ENCODE measurements at places on chromosomes 4 and X. TPM values are rescaled to one million over a fixed set of nuclear protein-coding genes. Genes with fewer than 3 reads are reported as not detected.
A peak's percentile ranks its signal among the peaks of the same experiment; 100 is the strongest.

Gene DCHS2
- 0.20 TPM for total RNA-seq

Gene KLB
- not detected for total RNA-seq

Gene GATA1
- total RNA-seq: not detected

Gene CYSLTR1
- total RNA-seq: 0.48 TPM

Gene ADD1
- 163 TPM for total RNA-seq

Gene TLR10
- total RNA-seq: 0.15 TPM

Gene THAP6
- 13.1 TPM for total RNA-seq

Gene PLS3
- 21.5 TPM for total RNA-seq

Gene F8
- 31.7 TPM for total RNA-seq

Gene HSFX3
- not detected for total RNA-seq

- no peak for DNase-seq
- H3K36me3 ChIP-seq: no peaks in the 10 kb centered on the region
- no peak overlapping the region for H3K4me3 ChIP-seq
- H3K27ac ChIP-seq: no peak overlapping the region
Observed at GRCh38 chr4:10347815-10348214, 109.4 kb downstream of the ZNF518B start.

- H3K4me1 ChIP-seq: no peaks in the 10 kb centered on the region
- no peaks in the 10 kb centered on the region for H3K36me3 ChIP-seq
- H3K27ac ChIP-seq: no peak overlapping the region
- no peaks in the 10 kb centered on the region for H3K27me3 ChIP-seq
- DNase-seq: no peak
Observed at GRCh38 chr4:175282407-175282806, 364.2 kb downstream of the ADAM29 start.

GRCh38 chr4:1549638-1550035, 134.5 kb downstream of the FAM53A start:
- no peaks in the 10 kb centered on the region for H3K4me1 ChIP-seq
- H3K36me3 ChIP-seq: no peaks in the 10 kb centered on the region
- no peak for DNase-seq
- no peaks in the 10 kb centered on the region for H3K27me3 ChIP-seq

- peak within 1 kb of the TSS; percentile 74 for H3K4me3 ChIP-seq
- H3K36me3 ChIP-seq: no peaks in the 10 kb centered on the region
- peak; percentile 75 for DNase-seq
- peaks cover 17% of the 10 kb centered on the region for H3K27me3 ChIP-seq
- H3K4me1 ChIP-seq: peaks cover 5% of the 10 kb centered on the region
- no peak within 1 kb of the TSS for H3K27ac ChIP-seq
Observed at GRCh38 chr4:74444891-74445642, at the start of gene AREG. AREG (plus strand) TSS chr4:74445136; CDS start chr4:74445346, 210 bp downstream.

- H3K4me1 ChIP-seq: no peaks in the 10 kb centered on the region
- H3K36me3 ChIP-seq: no peaks in the 10 kb centered on the region
- H3K27me3 ChIP-seq: no peaks in the 10 kb centered on the region
- no peak overlapping the region for H3K27ac ChIP-seq
Observed at GRCh38 chr4:184317234-184317918, 99.7 kb upstream of the ENPP6 start.

- H3K4me1 ChIP-seq: peaks cover 32% of the 10 kb centered on the region
- DNase-seq: no peak
- H3K27ac ChIP-seq: peak overlapping the region; percentile 72
- no peaks in the 10 kb centered on the region for H3K27me3 ChIP-seq
- no peaks in the 10 kb centered on the region for H3K36me3 ChIP-seq
- H3K4me3 ChIP-seq: no peak overlapping the region
Observed at GRCh38 chr4:118905566-118905965, 16.9 kb downstream of the SYNPO2 start.

- no peaks in the 10 kb centered on the region for H3K36me3 ChIP-seq
- H3K4me1 ChIP-seq: peaks cover 39% of the 10 kb centered on the region
- H3K27me3 ChIP-seq: no peaks in the 10 kb centered on the region
- H3K27ac ChIP-seq: peak overlapping the region; percentile 2
Observed at GRCh38 chr4:113692809-113693411, 68.6 kb downstream of the CAMK2D start.

- DNase-seq: no peak
- no peaks in the 10 kb centered on the region for H3K27me3 ChIP-seq
- no peaks in the 10 kb centered on the region for H3K4me1 ChIP-seq
- H3K27ac ChIP-seq: no peak overlapping the region
Observed at GRCh38 chr4:146132445-146132844, 43.1 kb upstream of the LSM6 start.

DNA sequence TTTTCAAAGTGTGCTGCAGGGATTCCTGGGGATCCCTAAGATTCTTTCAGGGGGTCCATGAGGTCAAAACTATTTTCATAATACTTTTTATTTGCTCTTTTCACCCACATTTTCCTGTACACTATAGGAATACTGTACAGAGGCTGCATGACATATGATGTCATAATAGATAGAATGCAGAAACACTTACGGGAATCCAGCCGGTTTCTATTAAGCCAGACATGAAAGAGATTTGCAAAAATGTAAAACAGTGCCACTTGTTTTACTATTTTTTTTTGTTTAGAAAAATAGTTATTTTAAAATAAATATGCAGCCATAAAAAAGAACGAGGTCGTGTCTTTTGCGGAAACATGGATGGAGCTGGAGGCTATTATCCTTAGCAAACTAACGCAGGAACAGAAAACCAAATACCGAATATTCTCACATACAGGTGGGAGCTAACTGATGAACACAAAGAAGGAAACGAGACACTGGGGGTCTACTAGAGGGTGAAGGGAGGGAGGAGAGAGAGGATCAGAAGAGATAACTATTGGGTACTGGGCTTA, 5.0 kb downstream of the ZFX start:
- DNase-seq: no peak
- peaks cover 69% of the 10 kb centered on the region for H3K4me1 ChIP-seq
- H3K36me3 ChIP-seq: no peaks in the 10 kb centered on the region
- peak overlapping the region; percentile 12 for H3K27ac ChIP-seq
- H3K27me3 ChIP-seq: no peaks in the 10 kb centered on the region
- H3K4me3 ChIP-seq: no peak overlapping the region

DNA sequence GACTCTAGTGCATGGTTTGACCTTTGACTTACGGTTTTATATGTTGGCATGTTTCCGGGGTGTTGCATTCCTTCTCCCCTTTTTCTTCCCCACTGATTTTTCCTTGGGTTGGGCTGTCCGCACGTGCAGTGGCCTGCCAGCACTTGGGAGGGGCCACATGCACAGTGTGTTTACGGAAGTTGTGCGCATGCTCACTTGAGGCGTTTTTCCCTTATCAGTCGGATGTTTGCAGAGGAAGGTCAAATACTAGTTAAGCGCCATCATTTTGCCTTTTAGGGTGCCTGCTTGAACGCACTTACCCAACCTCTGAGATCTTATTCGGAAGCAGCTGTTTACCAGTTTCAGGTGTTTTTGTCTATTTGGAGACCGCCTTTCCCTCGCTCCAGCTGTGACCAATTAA, 653.9 kb upstream of the AADAT start:
- no peaks in the 10 kb centered on the region for H3K36me3 ChIP-seq
- no peak overlapping the region for H3K4me3 ChIP-seq
- H3K27ac ChIP-seq: no peak overlapping the region
- DNase-seq: no peak
- H3K27me3 ChIP-seq: no peaks in the 10 kb centered on the region

- peak; percentile 93 for DNase-seq
- H3K27me3 ChIP-seq: no peaks in the 10 kb centered on the region
- H3K4me1 ChIP-seq: peaks cover 10% of the 10 kb centered on the region
- no peaks in the 10 kb centered on the region for H3K36me3 ChIP-seq
Observed at GRCh38 chr4:76251441-76252270, at the start of gene FAM47E. FAM47E (plus strand) TSS chr4:76251721; CDS start chr4:76251747, 26 bp downstream.

DNA sequence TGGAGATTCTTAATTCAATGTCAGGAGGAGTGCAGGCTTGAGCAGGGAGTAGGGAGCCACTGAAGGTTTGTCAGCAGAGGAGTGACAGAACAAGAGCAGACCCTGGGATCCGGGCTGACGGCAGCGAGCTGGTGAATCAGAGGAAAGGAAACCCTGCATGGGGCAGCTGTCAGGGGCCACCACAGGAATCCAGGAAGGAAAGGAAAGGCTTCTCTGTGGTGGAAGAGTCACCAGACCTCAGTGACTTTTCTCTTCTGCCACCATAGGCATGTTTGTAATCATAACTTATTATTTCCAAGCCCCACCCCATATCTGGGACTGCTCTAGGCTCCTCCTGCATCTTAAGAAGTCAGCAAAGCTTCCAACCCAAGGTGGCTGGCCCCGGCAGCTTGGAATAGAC, 150.9 kb downstream of the BCOR start:
- H3K4me3 ChIP-seq: no peak overlapping the region
- H3K27me3 ChIP-seq: no peaks in the 10 kb centered on the region
- no peaks in the 10 kb centered on the region for H3K4me1 ChIP-seq

DNA sequence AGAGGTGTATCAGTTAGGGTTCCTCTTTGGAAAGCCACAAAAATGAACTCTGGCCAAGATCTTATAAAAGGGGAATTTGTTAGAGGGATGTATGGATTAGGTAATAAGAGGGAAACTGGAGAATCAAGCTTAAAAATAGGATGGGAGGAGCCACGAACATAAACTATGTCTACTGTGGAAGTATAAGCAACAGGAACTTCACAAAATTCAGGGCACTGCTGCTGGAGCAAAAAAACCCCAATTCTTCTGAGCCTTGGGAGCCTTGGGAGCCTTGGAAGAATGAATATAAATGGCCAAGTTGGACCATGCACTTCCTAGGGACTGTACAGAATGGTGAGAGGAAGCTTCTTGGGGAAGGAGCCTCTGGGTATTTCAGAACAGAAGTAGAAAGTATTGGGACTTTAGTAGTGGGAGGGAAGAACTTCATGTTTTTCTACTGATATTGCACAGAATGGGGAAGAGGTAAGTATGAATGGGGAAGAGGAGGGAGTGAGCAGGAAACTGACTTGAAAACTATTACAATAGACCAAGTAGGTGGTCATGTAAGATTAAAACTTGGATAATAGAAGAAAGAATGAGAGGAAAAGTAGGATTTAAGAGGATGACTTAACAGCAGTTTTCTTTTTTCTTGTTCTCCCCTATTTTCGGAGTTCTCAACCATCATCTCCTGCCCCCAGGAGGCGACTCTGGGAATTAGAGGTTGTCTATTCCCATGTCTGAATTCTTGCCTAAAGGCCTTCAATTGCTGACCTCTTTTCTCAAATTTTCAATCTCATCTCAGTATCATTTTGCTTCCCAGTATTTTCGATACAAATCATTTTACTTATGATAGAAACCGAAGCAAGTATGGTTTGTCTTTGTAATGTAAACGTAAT, 44.4 kb upstream of the TAPT1 start:
- H3K27me3 ChIP-seq: no peaks in the 10 kb centered on the region
- DNase-seq: no peak
- no peak overlapping the region for H3K4me3 ChIP-seq
- H3K4me1 ChIP-seq: no peaks in the 10 kb centered on the region

DNA sequence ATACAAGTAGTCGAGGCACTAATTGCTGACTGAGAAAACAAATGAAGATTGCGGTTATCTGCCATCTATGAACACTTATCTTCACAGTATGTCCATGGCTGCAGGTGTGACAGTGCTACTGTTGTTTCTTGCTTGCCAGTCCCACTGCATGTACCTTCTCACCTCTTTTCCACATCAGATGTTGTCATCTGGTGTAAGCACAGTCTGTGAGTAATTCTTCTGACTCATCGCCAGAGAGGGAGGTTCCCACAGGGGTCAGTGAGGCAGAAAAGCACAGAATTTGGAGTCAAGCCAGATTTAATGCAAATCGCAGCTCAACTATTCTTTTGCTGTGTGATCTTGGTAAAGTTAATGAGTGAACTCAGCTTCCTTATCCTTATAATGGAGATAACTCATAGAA, 144.4 kb downstream of the GLRA2 start:
- no peaks in the 10 kb centered on the region for H3K4me1 ChIP-seq
- DNase-seq: no peak
- no peak overlapping the region for H3K4me3 ChIP-seq
- no peaks in the 10 kb centered on the region for H3K36me3 ChIP-seq
- no peak overlapping the region for H3K27ac ChIP-seq

DNA sequence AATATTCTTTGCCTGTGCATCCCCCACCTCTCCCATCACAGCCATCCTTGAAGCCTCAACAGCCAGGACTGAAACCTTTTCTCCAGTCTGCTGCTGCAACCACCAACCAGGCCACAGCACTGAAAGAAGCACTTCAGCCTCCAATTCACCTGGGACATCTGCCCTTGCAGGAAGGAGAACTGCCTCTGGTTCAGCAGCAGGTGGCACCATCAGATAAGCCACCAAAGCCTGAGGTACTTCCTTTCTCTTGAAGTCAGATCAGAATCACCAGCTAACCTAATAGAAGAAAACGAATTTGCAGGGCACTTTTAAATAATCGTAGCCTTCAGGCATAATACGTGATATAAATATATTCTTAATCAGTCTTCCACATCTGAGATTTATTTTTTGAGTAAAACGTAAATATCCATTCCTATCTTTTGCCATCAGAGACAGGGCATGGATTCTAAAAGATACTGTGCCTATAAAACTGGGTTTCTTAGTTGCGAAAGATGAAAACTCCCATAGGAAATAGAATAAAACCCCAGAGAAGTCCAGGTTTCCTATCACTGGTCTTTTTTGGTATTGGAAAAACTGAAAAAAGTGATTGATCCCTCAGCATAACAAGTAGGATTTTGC, 9.5 kb downstream of the AMBN start:
- no peaks in the 10 kb centered on the region for H3K36me3 ChIP-seq
- no peaks in the 10 kb centered on the region for H3K27me3 ChIP-seq
- no peak overlapping the region for H3K4me3 ChIP-seq
- DNase-seq: peak; percentile 19

DNA sequence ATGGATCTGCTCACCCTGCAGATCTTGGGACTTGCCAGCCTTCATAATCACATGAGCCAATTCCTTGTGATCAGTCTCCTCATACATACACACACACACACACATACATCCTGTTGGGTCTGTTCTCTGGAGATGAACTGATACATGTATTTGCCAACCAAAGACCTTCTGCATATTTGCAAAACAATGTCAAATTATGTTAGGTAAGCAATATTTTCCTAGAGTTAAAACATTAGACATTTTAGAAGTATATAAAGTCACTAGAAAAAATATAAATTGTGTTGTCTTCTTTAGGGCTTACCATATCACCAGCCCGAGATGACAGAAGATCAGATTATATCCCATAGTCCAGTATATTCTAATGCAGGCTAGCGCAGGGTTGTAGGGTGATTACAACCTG, 156.0 kb downstream of the DCHS2 start:
- no peaks in the 10 kb centered on the region for H3K4me1 ChIP-seq
- DNase-seq: no peak
- H3K27ac ChIP-seq: no peak overlapping the region
- no peak overlapping the region for H3K4me3 ChIP-seq
- H3K36me3 ChIP-seq: no peaks in the 10 kb centered on the region

DNA sequence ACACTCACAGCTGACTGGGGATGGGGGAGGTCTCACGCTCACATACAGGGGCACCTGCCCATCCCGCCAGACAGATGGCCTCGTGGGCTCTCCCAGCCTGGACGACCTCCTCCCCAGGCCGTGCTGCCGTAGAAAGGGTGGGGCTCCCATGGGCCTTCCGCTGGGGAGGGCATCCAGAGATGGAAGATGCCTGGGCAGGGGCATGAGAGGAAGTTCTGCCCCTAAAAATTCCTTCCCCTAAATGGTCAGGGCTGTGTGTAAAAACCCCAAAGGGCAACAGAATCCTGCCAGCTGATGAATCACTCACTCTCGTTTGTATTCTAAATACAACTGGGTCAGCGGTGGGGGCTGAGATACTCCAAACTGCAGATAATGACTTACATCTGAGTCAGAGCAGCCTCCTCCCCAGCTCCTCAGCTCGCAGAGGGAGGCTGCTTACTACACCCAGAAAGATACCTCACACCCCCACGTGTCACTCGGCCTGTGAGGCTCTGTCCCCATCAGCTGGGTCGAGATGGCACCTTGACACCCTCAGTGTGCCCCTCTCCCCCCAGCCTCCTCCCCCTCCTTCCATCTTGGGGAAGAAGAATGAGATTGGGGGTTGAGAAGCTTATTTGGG, 10.1 kb downstream of the WDR1 start:
- H3K36me3 ChIP-seq: peaks cover 27% of the 10 kb centered on the region
- peaks cover 98% of the 10 kb centered on the region for H3K4me1 ChIP-seq
- peak overlapping the region; percentile 41 for H3K4me3 ChIP-seq
- peak overlapping the region; percentile 99 for H3K27ac ChIP-seq

All from psoas muscle (tissue), 8 donors.